ENCODE measurements at places on chromosomes 1 and 21.
A peak's percentile ranks its signal among the peaks of the same experiment; 100 is the strongest.

DNA sequence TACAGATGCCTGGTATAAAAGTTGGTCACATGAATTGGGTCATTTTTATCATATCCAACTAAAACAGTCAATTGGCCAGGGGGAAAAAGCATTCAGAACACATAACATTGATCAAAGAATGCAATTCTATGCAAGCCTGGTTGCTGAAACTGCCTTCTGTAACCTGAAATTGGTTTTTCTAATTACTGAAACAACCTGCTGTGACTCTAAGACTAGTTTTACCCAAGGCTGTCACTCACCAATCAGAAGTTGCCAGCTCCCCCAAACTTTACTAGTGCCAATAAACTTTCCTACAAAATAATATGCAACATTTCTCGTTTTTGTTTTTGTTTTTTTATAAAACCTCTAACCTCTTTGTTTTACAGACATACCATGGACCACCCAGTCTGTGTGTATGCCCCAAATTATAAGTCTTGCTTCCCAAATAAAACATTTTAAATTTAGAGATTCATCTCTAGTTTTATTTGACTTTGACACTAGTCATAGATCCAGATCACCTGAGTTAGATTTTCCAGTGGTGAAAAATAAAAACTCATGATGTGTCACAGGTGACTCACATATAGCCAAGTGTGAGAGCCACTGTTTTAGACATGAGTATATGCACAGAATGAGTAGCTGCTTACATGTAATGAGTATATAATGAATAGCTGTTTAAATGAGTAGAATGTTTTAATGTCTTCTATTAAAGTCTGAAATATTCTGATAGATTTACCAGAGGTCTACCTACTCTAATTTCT is 64.2 kb upstream of the CR2 start:
- no peak for DNase-seq

GRCh38 chr1:53086491-53087070 is 24.6 kb downstream of the PODN start:
- DNase-seq = peak; percentile 37

DNA sequence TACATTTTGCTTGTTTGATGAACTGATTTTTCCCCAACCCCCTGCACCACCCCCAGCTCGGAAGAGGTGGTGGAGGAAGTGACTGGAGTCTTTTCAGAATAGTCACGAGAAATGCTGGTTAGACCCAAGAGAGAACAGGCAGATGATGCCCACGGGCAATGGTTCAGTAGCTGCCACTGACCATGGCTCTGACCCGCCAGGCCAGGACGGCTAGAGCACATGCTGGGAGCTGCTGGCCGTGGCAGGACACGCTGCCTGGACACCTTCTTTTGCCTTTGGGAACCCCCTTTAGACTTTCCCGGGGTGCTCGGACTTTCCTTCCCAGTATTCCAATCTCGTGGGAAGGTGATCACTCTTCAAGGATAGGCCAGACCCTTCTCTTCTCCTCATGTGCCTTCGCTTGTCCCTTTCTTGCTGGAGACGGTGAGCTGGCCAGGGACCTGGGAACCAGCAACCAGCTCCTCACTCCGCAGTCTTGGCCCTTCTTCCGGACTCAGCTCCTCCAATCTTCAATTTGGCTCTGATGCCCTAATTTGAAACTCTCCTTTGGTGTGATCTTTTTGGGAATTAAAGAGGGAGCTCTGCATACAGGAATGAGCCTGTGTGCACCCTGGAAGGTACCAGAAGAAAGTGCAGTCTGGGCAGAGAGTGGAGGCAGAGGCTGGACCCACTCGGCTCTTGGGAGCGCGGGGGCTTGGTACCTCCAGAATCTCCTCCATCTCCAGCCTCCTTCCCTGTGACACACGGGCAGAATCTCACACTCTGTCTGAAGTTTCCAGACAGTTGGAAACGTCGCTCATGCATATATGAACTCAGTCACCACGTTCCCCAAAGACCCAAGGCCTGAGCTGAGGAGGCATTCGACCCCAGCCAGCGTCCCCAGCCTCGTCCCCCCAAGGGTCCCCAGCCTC is 4.0 kb upstream of the PDE9A start:
- no peak for DNase-seq

- DNase-seq = no peak
Observed at GRCh38 chr21:37087188-37087587, 14.1 kb downstream of the TTC3 start.

Measured in NCI-H2171 (cell line).